Peyer's patch (tissue), 4 donors: ENCODE measurements at places on chromosomes 3 and 15. TPM values are rescaled to one million over a fixed set of nuclear protein-coding genes. Genes with fewer than 3 reads are reported as not detected.

The NMNAT3 gene
- 46.2 TPM for total RNA-seq

The SAMD7 gene
- total RNA-seq = not detected

- H3K27ac ChIP-seq = no peak overlapping the region
- peaks cover 19% of the 10 kb centered on the region for H3K36me3 ChIP-seq
- H3K27me3 ChIP-seq = no peaks in the 10 kb centered on the region
- peaks cover 22% of the 10 kb centered on the region for H3K4me1 ChIP-seq
- H3K4me3 ChIP-seq = no peak overlapping the region
These were observed 1.9 kb downstream of the IVD start for GRCh38 chr15:40407330-40407990.

The ARPC4 gene
- total RNA-seq = 130 TPM

The SNAPC5 gene
- 12.2 TPM for total RNA-seq

- no peaks in the 10 kb centered on the region for H3K36me3 ChIP-seq
- no peak for DNase-seq
- H3K4me3 ChIP-seq = no peak overlapping the region
- peak overlapping the region; percentile 80 for H3K27ac ChIP-seq
- no peaks in the 10 kb centered on the region for H3K27me3 ChIP-seq
These were observed 92.2 kb downstream of the MYLK start for GRCh38 chr3:123791898-123792297.

The DUOXA1 gene
- total RNA-seq = not detected

DNA sequence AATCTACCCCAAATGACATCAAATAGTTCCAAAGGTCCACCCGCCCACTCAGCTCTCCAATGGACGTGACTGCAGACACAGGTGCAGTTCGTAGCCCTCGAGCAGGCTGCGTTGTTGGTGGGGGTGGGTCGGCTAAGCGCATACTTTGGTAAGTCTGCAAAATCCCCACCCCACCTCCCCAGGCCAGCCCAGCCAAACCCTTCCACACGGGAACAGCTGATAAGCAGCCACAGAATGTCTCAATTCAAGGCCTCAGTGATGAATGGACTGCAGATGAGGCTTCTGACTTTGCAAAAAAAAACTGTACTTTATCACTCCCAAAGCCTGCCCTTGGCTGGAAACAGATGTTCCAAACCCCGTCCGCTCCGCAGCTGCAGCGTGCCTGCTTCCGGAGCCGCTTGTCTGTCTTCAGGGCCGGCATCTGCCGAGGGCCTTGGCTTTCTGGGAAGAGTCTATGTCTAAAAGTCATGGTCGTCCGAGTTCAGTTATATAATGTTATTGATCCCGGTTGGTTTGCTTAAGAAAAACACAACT lies 38.2 kb downstream of the PCSK6 start:
- no peak overlapping the region for H3K4me3 ChIP-seq
- H3K36me3 ChIP-seq = no peaks in the 10 kb centered on the region
- H3K4me1 ChIP-seq = no peaks in the 10 kb centered on the region
- H3K27ac ChIP-seq = no peak overlapping the region

- no peak overlapping the region for H3K4me3 ChIP-seq
- no peak overlapping the region for H3K27ac ChIP-seq
- no peaks in the 10 kb centered on the region for H3K36me3 ChIP-seq
- no peak for DNase-seq
- no peaks in the 10 kb centered on the region for H3K4me1 ChIP-seq
These were observed 44.9 kb downstream of the OXSR1 start for GRCh38 chr3:38210141-38210757.
